Lower lobe of right lung (tissue), 2 donors: ENCODE measurements at places on chromosomes 4 and X. TPM values are rescaled to one million over a fixed set of nuclear protein-coding genes. Genes with fewer than 3 reads are reported as not detected.
A peak's percentile ranks its signal among the peaks of the same experiment; 100 is the strongest.

GRCh38 chr4:80197601-80198440, 518 bp downstream of the PRDM8 start:
- peak; percentile 55 for DNase-seq

GRCh38 chr4:12144051-12144450, 715.4 kb upstream of the HS3ST1 start:
- no peak for DNase-seq

GRCh38 chr4:38664706-38665401, 855 bp downstream of the KLF3 start:
- DNase-seq: peak; percentile 77

- no peak for DNase-seq
Measured at GRCh38 chr4:13547485-13548041, 3.3 kb upstream of the NKX3-2 start.

DNA sequence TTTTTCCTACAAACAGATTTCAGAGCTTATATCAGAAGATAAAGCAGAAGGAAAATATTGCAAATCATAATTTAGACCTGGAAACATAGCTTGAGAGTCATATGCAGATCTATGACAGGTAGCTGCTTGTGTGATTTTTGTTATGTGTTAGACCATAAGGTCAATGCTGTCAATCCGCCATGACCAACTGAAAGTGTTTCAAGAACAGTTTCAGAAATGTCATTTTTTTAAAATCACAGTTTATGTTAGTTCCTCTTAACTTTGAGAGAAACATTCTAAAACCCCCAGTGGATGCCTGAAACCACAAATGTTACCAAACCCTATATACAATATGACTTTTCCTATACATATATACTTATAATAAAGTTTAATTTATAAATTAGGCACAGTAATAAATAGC, 391.3 kb upstream of the FAM241A start:
- DNase-seq: no peak

GRCh38 chrX:45849261-45849862, 648.7 kb upstream of the DIPK2B start:
- no peak for DNase-seq

- no peak for DNase-seq
Measured at GRCh38 chrX:134717698-134718097, 59.4 kb upstream of the PLAC1 start.

- DNase-seq: peak; percentile 47
Measured at GRCh38 chrX:53089224-53089842, 4.6 kb upstream of the KANTR start.

DNA sequence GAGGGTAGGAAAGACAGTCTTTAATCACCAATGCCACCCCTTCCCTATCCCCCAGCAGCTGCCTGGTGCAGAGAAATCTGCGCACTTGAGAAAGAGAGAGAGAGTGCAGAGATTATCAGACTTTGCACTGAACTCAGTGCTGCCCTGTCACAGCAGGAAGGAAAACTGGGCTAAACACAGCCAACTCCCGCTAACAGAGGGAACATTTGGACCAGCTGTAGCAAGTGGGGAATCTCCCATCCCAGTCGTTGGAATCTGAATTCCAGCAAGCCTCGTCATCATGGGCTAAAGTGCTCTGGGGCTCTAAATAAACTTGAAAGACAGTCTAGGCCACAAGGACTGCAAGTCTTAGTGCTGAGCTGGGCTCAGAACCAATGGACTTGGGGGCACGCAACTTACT, 168.7 kb downstream of the DLG3 start:
- DNase-seq: no peak

- DNase-seq: no peak
Measured at GRCh38 chr4:56271131-56271530, 116.2 kb downstream of the AASDH start.

- DNase-seq: no peak
Measured at GRCh38 chr4:162015090-162015489, 148.7 kb downstream of the FSTL5 start.

DNA sequence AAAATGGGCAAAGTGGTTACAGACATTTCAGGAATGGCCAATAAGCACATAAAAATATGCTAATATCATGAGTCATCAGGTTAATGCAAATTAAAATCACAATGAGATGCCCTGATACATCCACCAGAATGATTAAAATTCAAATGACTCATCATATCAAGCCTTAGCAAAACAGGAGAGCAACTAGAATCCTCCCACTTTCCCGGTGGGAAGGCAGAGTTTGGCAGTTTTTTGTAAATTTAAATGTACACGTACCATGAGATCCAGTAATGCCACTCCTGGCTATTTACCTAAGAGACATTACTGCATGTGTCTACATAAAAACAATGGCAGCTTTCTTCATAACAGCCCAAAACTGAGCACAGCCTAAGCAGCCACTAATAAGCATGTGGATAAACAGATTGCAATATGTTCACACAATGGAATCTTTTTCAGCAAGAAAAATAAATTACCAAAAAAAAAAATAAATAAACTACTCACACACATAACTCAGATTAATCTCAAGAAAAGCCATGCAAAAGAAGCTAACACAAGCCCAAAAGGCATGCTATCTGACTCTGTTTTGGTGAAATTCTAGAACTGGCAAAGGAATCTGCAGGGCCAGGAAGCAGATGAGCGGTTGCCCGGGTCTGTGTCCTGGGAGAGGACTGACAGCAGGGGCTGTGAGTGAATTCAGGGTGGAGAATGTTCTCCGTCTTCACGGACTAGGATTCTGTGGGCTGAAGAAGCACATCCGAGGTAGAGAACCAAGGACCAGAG, 48.8 kb downstream of the AFAP1 start:
- DNase-seq: no peak

DNA sequence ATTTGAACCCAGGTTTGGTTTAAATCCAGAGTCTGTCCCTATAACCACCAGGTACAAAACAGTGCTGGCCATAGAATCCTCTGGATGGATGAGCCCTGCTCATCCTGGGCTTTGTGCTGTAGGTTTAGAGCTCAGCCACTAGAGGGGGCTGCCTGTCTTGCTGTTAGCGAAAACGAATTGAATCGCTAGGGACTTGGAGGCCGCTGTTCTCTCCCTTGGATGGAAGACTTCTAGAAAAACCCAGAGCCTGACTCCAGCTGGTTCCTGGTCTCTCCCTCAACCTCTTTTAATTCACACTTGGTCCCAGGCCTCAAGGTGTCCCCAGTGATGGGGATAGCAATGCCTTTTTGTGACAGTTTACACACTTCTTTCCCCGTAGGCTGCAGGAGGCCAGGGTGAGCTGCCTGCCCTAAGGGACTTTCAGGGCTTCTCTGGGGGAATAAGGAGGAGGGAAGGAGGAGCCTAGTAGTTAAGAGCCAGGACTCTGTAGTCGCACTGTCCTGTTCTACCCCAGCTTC, 8.7 kb downstream of the RIPPLY1 start:
- DNase-seq: peak; percentile 46

- DNase-seq: peak; percentile 80
Measured at GRCh38 chr4:72094059-72094797, 62.4 kb downstream of the NPFFR2 start.

- no peak for DNase-seq
Measured at GRCh38 chrX:115562480-115562847, 1.5 kb downstream of the PLS3 start.

DNA sequence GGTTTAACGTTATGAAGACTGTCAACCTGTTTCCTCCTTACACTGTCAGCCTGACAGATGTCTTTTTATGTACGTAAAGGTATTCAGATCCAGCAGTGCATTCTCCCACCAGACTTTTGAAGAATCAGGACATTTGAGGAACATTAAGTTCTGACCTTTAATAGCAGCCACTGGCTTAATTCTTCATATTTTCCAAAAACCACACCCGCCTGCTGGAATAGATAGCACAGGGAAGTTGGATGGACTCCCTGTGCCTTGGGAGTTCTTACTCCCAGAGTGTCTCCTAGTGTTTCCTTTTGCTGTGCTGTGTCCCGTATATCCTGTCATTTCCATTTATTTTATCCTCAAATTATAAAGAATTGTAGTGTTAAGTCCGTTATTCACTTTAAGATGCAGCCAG, 94.5 kb downstream of the AFF1 start:
- no peak for DNase-seq

GRCh38 chr4:31411565-31411964, 691.4 kb downstream of the PCDH7 start:
- DNase-seq: no peak

GRCh38 chr4:56307423-56307822, 79.9 kb downstream of the AASDH start:
- no peak for DNase-seq

Gene SMARCA1
- 23.2 TPM for total RNA-seq

Gene SNCA
- 7.8 TPM for total RNA-seq

Gene FAM193A
- total RNA-seq: 26.1 TPM

Gene SAGE1
- total RNA-seq: not detected

Gene ARHGAP24
- 28.7 TPM for total RNA-seq

Gene KLB
- total RNA-seq: 1.0 TPM

Gene UGT2B7
- not detected for total RNA-seq

Gene SFRP2
- 39.5 TPM for total RNA-seq

Gene TMEM154
- 19.6 TPM for total RNA-seq

Gene VCX2
- total RNA-seq: not detected

Gene KLF8
- total RNA-seq: 17.7 TPM

Gene BEX2
- total RNA-seq: 14.3 TPM
